ENCODE measurements at places on chromosomes 3 and 15. TPM values are rescaled to one million over a fixed set of nuclear protein-coding genes. Genes with fewer than 3 reads are reported as not detected.

ACKR4 gene
- not detected for total RNA-seq

RBMS3 gene
- 13.6 TPM for total RNA-seq

ARPIN gene
- 14.8 TPM for total RNA-seq

BCL2A1 gene
- not detected for total RNA-seq

TGM4 gene
- total RNA-seq: 0.15 TPM

MUSTN1 gene
- not detected for total RNA-seq

HHLA2 gene
- not detected for total RNA-seq

NRROS gene
- total RNA-seq: under 0.01 TPM

ZDHHC23 gene
- 0.17 TPM for total RNA-seq

SLC9C1 gene
- not detected for total RNA-seq

LRRC34 gene
- 7.1 TPM for total RNA-seq

FEZF2 gene
- not detected for total RNA-seq

GPD1L gene
- total RNA-seq: 7.7 TPM

KBTBD12 gene
- total RNA-seq: not detected

AGTR1 gene
- total RNA-seq: 2.8 TPM

MST1R gene
- total RNA-seq: 0.50 TPM

LRRIQ4 gene
- total RNA-seq: not detected

BHLHE40 gene
- 13.6 TPM for total RNA-seq

SLC28A2 gene
- total RNA-seq: not detected

AKAP13 gene
- total RNA-seq: 19.2 TPM

ADAMTS9 gene
- total RNA-seq: 2.5 TPM

PLCD1 gene
- 33.6 TPM for total RNA-seq

MYD88 gene
- total RNA-seq: 23.0 TPM

FETUB gene
- total RNA-seq: not detected

PDCD6IP gene
- total RNA-seq: 74.1 TPM

CCDC71 gene
- 37.7 TPM for total RNA-seq

WHAMM gene
- 3.2 TPM for total RNA-seq

SNTN gene
- not detected for total RNA-seq

THAP10 gene
- total RNA-seq: 7.1 TPM

BFSP2 gene
- total RNA-seq: not detected

CYP1A2 gene
- not detected for total RNA-seq

NPAP1 gene
- total RNA-seq: not detected

ARHGAP31 gene
- 3.4 TPM for total RNA-seq

LACTB gene
- total RNA-seq: 11.4 TPM

Data from bronchus fibroblast of lung (primary cell).